HL-60 (cell line): ENCODE measurements at places on chromosomes 3 and 15.

- DNase-seq, result no peak
Measured at GRCh38 chr3:174346571-174346970, 512.6 kb upstream of the NAALADL2 start.

DNA sequence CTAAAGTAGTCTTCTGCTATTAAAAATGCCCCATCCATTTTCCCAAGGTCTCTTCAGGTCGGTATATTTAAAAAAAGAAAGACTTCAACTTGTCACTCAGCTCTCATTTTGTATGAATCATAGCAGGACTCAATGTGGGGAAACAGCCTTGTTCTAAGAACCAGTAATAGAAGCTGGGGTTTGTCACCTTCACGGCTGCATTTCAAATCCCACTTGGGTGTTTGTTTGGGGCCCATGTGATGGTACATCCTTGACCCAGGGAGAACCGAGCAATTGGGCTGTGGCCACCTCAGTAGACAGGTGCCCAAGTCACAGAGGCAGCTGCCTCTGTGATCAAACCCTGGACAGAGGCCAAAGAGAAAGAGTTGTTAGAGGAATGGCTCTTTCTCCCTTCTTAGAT lies 70.3 kb upstream of the ARL8B start:
- DNase-seq, result no peak

- DNase-seq, result no peak
Measured at GRCh38 chr3:177694316-177694715, 497.0 kb upstream of the TBL1XR1 start.

- no peak for DNase-seq
Measured at GRCh38 chr3:49844464-49845183, 11.7 kb downstream of the TRAIP start.

DNA sequence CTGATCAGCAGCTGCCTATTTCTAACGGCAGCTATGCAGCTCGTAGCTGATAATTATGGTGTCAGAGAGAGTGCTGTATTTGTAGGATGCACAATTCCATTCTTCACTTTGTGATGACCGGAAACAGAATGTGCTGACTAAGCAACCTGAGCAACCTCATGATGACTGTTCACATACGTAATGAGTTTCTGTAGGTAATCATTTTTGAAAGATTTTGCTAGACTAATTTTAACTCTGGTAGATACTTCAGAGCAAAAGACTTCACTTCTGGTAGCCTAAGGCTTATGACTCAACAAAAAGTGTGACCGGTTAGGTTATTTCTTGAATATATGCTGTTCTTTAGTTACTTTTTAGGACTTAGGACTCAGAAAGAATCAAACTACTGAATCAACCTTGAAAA lies 567.7 kb downstream of the NAALADL2 start:
- no peak for DNase-seq

GRCh38 chr3:186365202-186365974 lies 3.4 kb upstream of the DGKG start:
- DNase-seq, result peak; percentile 93

GRCh38 chr3:13193320-13194284 lies 120.4 kb upstream of the IQSEC1 start:
- no peak for DNase-seq

DNA sequence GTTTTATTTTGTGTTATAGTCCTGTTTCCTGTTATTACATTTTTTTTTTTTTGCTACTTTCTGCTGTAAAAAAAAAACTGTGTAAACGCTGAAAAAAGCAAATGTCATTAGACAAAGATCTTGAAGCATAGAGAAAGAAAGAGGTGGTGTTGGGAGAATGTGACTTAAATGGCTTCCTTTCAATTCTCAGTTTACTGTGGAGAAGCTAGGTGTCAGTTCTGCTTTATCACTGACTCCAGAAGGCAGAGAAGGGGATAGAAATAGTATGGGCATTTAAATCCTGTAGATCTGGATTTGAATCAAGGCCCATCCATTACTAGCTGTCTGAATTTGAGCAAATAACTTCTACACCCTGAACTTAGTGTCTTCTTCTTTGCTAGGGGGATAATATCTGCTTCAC lies 23.0 kb downstream of the PPM1L start:
- no peak for DNase-seq

DNA sequence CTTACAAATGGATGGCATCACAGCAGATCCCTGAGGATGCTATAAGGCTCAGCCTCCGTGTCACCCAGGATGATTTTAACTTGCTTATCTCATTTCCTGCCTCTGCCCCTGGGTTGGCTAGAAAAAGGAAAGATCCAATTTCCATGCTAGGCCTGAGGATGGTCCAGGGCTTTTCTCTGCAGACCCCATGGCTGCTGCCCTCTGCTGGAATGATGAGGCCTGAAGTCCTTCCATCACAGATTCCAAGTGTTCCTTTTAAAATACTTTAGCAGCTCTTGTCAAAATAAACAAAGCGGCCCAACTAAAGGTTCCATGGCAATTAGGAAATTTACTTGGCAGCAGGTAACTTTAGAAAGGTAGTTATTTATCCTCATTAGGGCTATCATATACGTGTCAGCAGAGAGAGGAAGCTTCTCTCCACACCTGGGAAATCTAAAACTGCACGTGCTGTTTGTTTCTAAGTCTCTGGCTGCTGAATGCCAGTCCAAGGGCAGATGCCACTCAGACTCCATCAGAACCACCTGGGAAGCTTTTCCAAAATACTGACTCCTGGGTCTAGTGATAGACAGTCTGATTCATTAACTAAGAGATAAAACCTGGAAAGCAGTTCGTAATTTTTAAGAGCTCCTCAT lies 401.9 kb upstream of the IL12A start:
- DNase-seq, result no peak

GRCh38 chr15:58260205-58260724 lies 122.1 kb downstream of the AQP9 start:
- DNase-seq, result no peak
